ENCODE measurements at places on chromosomes 13 and 19. TPM values are rescaled to one million over a fixed set of nuclear protein-coding genes. Genes with fewer than 3 reads are reported as not detected.

DNA sequence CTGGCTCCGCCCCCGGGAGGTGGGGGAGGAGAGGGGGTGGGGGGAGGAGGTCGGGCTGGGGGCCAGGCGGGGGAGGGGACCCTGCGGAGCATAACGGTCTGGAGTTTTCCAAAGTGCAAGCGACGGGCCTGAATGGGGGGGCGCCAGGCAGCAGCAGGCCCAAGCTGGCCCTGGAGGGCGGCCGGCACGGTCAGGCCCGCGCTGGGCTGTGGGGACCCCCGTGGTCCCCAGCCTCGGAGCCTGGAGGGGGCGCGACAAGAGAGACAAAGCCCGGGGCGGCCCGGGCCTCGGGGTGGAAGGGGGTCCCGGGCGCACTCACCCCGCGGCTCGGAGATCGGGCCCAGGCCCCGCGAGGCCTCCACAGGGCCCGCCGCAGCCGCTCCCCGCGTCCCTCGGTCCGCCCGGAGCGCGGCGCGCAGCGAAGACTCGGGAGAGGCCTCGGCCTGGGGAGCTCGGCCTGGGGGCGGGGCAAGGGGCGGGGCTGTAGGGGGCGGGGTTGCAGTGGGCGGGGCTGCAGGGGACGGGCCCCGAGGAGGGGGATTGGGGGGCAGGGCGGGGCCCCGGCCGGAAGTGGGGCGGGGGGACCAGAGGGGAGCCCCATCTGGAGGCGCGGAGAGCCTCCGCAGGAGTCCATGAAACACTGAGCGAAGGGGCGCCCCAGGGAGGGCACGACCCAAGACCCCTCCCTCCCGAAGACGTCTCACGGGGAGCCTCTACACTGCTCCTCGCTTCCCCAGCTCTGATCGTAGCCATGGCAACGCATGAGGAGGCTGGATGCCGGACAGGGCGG lies 47.6 kb downstream of the PTPRS start:
- peak overlapping the region; percentile 56 for H3K4me3 ChIP-seq
- DNase-seq, result peak; percentile 63
- H3K36me3 ChIP-seq, result no peaks in the 10 kb centered on the region
- no peaks in the 10 kb centered on the region for H3K27me3 ChIP-seq

GRCh38 chr19:44951179-44952159 lies 3.7 kb upstream of the CLPTM1 start:
- no peak overlapping the region for H3K4me3 ChIP-seq
- H3K4me1 ChIP-seq, result peaks cover 7% of the 10 kb centered on the region
- DNase-seq, result peak; percentile 74
- H3K27me3 ChIP-seq, result no peaks in the 10 kb centered on the region
- H3K27ac ChIP-seq, result no peak overlapping the region
- no peaks in the 10 kb centered on the region for H3K36me3 ChIP-seq

GRCh38 chr13:51417716-51418115 lies 35.1 kb downstream of the INTS6 start:
- H3K4me3 ChIP-seq, result no peak overlapping the region
- H3K4me1 ChIP-seq, result peaks cover 37% of the 10 kb centered on the region
- H3K27ac ChIP-seq, result no peak overlapping the region
- DNase-seq, result no peak

GRCh38 chr13:22770891-22771290 lies 409.9 kb upstream of the SGCG start:
- H3K4me3 ChIP-seq, result no peak overlapping the region
- no peak for DNase-seq
- no peaks in the 10 kb centered on the region for H3K27me3 ChIP-seq

- DNase-seq, result no peak
- H3K4me3 ChIP-seq, result no peak overlapping the region
- no peaks in the 10 kb centered on the region for H3K36me3 ChIP-seq
Measured at GRCh38 chr13:90238413-90238812, 1109.1 kb upstream of the MIR17HG start.

GRCh38 chr19:4313847-4314490 lies 9.6 kb downstream of the FSD1 start:
- H3K4me1 ChIP-seq, result no peaks in the 10 kb centered on the region
- H3K27me3 ChIP-seq, result no peaks in the 10 kb centered on the region
- no peak overlapping the region for H3K4me3 ChIP-seq
- H3K27ac ChIP-seq, result no peak overlapping the region
- H3K36me3 ChIP-seq, result no peaks in the 10 kb centered on the region

DNA sequence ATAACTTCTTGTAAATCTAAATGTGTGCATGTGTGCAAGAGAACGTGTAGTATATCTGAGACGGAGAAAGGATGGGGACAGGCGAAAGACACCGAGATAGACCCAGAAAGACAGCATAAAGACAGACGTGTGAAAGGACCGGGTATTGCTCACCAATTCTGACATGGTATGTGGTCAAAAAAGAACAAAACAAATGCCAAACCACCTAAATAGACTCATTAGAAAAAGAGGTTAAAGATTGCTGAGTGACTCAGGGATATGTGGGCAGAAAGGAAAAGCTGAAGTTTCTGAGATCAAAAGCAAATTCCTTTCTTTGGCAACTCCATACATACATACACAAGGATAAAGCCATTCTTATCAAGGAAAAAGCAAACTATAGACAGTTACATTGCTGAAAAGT lies 179.7 kb upstream of the TSC22D1 start:
- no peaks in the 10 kb centered on the region for H3K36me3 ChIP-seq
- no peaks in the 10 kb centered on the region for H3K27me3 ChIP-seq
- no peak overlapping the region for H3K27ac ChIP-seq
- DNase-seq, result no peak
- H3K4me1 ChIP-seq, result no peaks in the 10 kb centered on the region
- no peak overlapping the region for H3K4me3 ChIP-seq

Gene PEG3
- not detected for total RNA-seq
